ENCODE measurements at places on chromosomes 7 and 10.

GRCh38 chr7:99098824-99099498 is 44.9 kb downstream of the SMURF1 start:
- no peak for DNase-seq

- DNase-seq = no peak
Observed at GRCh38 chr10:69446650-69447151, 4.6 kb upstream of the TSPAN15 start.

DNA sequence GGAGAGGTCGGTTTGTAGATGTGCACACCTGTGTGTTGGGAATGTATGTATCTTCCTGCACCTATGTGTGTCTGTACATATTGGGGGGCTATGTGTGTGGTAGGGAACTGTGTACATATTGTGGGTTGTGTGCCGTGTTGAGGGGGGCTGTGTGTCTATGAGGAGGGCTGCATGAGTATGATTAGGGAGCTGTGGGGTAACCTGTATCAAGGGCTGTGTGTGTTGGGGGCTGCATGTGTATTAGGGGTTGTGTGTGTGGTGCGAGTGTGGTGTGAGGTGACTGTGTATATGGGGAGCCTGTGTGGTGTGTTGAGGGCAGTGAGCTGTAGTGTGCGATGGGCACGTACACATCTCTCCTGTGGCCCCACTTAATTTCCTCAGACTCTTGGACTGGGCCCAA is 22.2 kb upstream of the PAX2 start:
- no peak for DNase-seq

DNA sequence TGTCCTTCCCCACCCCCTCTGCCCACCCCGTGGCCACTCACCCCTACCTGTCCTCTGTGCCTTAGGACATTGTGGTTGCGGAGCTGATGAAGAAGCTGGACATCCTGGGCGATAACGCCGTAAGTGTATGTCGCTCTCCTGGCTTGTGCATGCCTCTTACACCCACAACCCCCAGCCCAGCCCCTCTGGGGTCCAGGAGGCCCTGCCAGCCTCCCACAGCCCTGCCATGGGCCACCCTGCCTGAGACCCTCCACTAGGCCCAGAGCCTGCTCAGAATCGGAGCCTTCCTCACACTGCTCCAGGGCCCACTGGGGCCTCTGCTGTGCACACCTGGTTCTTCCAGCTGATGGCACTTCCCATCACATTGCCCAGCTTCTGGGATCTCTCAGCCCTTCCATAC is 36.8 kb upstream of the DPYSL4 start:
- no peak for DNase-seq

DNA sequence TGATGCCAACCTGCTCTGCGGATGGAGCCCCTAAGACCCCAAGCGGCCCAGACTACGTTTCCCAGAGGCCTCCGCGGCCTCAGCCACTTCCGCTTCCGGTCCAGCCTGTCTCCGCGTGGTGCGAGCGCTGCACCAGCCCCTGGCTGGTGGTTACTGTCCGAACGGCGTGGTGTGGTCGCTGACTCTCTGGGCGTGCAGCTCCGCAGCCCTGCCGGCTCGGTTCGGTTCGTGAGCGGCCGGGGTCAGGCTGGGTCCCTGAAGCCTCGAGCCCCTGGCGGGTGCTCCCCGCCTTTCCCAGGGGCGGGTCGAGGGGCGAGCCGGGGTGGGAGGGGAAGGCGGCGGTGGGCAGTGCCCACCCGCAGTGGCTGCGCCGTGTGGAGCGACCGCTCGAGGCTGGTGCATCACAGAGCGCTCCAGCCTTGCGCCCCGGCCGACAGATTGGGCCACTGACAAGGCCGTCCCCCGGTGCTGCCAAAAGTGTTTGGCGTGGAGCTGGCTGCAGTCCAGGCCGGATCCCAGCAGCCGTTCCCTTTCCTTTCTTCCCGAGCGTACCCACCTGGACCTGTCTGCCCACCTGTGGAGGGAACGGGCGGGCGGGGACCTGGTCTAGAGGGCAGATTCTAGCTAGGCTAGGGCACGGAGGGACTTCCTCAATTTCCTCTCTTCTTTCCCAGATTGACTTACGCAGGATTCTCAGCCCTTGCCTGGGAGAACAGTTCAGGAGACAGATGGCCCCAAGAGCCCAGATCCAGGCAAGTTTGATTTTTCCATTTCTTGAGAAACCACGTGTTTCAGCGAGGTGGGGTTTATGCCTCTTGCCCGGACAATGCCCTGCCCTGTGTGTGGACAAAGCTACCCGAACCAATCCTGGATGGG is at the start of gene ZNF485:
ZNF485 (plus strand) TSS at position 116 of the 876 bp plus-strand sequence; CDS start at position 729, 613 bp downstream.
- peak; percentile 81 for DNase-seq

- DNase-seq = no peak
Observed at GRCh38 chr7:12907774-12908173, 220.3 kb downstream of the ARL4A start.
